ENCODE measurements at places on chromosomes 1 and 21.

DNA sequence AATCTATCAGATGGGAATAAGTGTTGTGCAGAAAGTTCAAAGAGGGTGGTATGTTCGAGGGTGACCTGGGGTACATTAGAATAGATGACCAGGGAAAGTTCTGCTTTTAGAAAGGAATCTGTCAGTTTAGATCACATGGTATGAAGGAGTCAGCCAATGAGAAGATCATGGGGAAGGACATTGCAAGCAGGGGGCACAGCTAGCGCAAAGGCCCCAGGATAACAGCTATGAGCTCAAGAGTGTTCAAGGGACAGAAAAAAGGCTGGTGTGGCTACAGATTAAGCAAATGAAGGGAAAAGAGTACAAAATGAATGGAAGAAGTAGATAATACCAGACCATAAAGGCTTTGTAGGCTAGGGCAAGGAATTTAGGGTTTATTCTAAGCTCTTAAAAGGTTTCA lies 8.6 kb downstream of the LEPR start:
- DNase-seq: no peak

DNA sequence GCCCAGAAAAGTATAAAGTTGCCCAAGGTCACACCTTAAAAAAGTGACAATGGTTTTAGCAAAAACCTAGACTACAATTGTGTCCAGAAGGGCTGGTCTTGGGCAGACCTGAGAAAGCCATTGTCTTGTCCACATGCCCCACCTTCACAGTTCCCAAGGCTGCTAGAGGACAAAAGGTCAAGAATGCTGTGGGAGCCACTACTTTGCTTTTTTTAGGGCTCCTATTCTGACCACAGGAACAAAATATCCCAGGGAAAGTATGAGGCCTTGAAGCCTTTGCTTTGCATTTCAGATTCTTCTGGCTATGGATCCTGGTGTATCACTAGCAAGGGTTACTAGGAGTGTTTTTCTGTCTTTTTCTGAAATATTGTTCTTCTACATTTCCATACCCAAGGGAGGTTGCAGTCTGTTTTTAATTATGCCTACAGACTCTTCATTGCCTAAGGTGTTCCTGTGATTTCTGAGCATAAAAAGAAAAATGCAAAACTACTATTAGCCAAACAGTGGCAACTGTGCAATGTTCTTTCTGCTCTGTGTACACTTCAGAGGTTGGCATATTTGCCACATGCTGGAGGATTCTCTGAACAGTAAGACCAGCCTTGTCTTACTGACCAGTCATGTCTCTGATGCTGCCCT lies 10.7 kb downstream of the C1orf162 start:
- DNase-seq: no peak

DNA sequence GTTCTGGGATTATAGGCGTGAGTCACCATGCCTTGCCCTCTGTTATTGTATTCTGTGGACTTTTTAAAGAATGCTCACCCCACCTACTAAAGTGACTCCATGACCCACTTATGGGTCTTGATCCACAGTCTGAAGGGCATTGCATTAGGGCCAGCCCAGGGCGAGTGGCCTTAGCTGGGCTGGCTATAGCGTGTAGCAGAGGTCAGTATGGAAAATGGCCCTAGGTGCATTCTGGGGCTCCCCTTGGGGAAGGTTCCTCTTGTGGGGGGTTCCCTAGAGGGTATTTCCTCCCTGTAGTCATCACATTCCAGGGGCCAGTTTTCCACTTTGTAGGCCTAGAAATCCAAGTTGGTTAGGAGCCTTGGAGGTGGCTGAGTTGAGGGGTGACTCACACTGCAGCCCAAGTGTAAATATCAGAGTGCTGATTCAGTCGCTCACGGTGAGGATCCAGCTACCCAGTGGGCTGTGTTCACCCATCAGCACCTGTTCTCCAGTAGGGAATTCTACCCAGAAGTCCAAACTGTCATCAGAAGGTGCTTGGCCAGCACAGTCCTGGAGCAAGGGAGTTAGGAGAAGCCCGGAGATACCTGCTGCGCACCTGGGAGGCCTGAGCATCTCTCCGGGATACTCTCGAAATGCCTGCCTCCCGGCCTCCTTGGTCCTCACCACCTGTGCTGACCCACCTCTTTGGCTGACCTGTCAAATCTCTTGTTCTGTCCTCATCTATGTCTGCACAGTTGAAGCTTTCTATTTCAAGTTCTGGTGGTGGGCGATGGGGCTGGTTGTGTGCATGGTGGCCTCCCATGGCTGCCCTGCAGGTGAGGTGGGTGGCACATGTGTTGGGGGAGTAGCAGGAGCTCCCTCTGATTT lies 52.2 kb downstream of the NENF start:
- DNase-seq: no peak

DNA sequence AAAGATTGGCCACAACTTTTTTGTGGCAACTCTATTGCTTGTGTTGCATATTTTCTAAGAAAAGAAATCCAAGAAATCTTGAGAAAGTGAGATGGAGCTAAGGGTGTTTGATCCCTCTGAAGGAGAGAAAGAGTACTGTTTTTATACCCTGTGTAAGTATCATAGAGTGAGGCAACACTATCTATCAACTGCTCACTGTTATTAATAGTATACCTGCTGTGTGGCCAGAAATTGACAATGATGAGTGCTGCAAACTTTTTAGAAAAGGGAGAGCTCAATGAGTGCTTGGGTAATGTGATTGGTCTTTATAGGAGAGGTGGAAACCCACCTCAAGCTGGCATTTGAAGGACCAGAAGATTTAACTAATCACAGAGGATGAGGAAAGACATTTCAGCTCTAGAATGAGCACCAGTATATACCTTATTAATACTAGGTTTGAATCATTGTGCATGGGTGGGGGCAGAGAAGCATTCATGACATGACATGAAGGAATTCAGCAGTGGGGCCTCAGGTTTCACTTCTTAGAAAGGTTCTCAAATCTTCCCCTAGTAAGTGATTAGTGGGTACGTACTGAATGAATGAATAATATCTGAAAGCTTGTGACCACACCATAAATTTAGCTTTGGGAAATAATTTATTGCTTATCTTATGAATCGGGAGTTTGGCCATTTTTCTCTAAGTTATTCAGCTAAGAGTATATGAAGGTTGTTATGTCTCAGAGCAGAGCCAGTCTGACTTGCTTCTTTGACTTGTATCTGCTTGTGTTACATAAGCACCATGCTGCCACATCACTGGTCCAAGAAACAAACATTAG lies 169.2 kb upstream of the SGIP1 start:
- DNase-seq: no peak

DNA sequence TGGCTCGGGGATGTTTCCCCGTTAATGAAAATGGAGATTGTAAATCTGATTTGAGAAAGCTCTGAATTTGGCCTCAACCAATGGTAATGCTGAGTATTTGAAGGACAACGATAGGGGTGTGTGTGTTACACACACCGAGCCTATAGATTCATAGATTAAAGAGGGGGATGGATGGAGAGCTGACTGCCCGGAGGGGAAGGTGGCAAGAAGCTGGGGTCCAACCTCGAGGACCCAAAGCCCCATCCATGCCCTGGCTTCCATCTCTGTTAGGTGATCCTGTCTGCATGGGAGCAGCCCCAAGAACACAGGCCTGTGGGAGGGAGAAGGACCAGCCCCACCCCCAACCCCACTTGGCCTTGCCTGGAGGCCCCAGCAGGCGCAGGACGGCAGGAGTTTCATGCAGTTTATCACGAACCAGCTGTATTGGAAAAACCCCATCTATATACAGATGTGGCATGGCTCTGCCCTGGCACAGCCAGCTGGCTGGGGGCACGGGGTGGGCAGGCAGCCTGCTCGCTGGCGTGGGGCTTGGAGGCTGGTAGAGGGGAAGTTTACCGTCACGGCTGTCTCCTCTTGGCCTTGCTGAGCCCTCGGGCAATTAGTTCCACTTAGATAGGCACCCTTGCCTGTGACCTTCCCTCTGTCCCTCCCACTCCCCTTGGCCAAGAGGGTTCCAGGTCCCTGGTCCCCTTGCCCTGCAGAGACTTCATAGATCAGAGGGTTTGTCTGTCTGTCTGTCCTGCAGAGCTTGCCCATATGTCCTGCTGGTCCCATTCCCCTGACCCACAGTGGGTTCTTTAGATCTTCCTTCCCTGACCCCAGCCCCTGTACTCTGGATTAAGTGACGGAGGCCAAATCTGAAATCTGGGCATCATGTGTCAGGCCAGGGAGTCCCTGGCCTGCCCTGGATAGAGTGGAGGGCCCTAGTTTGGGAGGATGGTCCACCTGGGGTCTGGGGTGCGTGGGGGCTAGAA lies 3.0 kb downstream of the HSPB7 start:
- DNase-seq: no peak

- DNase-seq: no peak
These were observed 315.3 kb downstream of the OMA1 start for GRCh38 chr1:58231204-58231603.

GRCh38 chr1:187987236-187987776 lies 1158.6 kb downstream of the PLA2G4A start:
- no peak for DNase-seq

- no peak for DNase-seq
These were observed 40.3 kb upstream of the CCDC27 start for GRCh38 chr1:3711780-3712451.

DNA sequence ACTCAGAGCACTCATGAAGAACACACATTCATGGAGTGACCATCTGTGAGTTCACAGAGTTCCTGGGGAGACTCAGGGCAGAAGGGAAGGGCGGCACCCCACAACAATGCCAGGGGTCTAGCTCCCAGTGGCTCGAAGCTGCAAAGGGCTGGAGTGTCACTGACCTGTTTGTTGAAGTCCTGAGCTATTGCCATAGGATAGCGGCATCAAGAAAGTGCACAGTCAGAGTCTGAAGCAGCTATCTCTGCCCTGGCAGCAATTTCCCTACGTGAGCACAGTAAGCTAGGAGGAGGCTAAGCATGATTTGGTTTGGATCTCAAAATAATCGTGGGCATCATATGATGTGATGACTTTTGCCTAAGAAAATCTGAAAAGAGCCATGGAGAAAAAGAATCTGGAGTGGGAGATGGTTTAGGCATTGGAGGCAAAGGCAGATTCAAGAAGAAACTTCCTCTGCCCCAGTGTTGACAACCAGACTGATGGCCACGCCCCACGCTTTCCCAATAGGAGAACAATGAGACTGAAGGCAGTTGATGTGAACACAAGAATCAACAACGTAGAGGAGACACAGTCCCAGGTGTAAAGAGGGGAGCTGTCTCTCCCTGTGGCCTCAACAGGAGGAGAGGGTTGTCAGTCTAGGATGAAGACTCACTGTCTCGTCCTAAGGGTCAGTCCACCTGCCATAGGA lies 100.0 kb upstream of the SLC25A33 start:
- DNase-seq: no peak

- peak; percentile 48 for DNase-seq
These were observed 154.9 kb downstream of the TGFBR3 start for GRCh38 chr1:91730801-91731732.
